Foreskin keratinocyte (primary cell): ENCODE measurements at places on chromosomes 3 and 15.

DNA sequence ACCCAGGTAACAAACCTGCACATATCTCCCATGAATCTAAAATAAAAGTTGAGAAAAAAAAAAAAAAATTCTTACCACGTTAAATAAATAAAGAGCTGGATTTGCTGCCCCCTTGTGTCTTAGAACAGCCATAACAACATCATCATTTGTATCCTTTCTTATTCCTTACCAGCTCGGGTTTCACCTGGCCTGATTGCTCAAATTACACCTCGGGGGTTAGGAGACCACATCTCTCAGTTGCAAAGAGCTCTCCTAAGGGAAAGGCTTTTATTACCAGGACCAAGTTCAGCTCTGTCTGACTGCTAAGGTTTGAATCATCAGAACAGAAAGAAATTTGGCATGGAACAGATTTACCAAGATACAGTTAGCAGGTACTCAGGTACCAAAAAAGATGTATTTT is 25.8 kb upstream of the RPL39L start:
- DNase-seq, result peak; percentile 46

GRCh38 chr3:126706631-126707030 is 2.6 kb downstream of the CHCHD6 start:
- no peak for DNase-seq

- no peak for DNase-seq
Measured at GRCh38 chr3:52091586-52092270, 35.4 kb upstream of the DUSP7 start.

DNA sequence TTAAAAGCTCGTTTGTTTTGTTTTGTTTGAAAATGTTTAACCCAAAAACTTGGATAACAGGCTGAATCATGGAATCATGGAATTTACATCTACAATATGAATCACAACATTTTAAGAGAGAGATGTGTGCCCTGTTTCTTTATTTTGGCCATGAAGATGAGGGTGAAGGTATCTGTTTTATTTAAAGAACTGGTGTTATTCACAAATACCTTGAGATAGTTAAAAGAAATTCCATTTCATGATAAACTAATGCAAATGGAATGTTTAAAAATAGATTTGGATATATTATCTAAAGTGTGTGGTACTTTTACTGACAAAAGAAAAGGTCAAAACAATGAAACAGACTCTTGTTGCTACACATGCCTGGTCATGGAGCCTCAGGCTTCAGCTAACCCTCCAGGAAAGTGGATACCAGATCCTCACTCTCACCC is 486.0 kb upstream of the CFAP20DC start:
- DNase-seq, result peak; percentile 35

DNA sequence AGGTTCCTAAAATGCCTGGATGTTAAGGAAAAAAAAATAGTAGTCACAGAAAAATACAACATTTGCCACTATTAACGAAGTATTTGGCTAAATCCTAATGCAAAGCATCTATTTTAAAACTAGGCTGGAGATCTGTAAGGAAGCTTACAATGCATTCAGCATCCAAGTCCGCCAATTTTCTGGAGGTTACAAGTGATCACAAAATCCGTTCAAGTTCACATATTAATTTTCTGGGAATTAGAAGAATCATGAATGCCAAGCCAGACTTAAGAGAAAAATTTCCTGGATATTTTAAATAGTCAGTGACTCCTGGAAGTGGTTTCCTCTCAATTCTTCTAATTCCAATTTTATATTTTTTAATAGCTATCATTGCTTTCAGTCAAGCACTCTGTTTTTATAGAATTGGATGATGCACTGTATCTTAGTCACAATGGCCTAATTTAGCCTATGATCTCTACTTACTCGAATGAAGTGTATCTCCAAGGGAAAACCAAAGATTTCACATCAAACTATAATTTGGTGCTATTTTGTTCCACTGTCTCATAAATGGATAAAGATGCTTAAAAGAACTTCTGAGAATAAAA is 60.4 kb downstream of the P3H2 start:
- DNase-seq, result no peak

DNA sequence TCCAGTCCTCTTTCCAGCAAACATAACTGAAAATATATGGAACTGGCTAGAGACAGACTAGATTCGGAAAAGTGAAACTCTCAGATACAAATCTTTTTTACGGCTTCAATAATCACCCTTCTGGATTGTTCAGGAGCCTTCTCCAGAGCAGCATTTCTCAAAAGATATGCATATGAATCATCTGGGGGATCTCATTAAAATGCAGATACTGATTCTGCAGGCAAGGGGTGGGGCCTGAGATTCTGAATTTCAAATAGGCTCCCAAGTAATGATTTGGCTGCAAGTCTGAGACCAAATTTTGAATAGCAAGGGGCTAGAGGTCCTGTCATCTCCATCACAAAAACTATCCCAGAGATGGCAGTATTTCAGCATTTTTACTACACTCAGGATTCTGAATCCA is 165.4 kb downstream of the CTNNB1 start:
- DNase-seq, result no peak

- no peak for DNase-seq
Measured at GRCh38 chr15:60004009-60004845, at the start of gene FOXB1. TSS of gene FOXB1 (plus strand) at chr15:60004311. CDS start at chr15:60004964, 653 bp downstream.

DNA sequence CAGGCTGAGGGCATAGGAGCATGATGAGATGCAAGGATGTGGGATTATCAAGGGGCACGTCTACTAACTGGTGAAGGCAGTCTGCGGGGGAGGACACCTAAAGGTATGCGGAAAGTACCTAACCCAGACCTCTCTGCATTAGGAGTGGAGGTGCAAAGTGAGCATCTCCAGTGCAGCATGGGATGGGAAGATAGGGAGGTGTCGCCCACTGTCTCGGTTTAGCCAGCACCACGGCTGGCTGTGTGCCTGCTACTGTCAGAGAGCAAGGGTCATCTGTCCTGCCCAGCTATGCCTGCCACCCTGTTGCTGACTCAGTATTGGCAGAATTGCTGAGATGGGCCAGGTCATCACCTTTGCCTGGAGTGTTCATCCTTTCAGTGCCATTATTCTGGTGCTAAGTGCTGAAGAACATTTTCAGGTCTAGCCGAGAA is 40.1 kb downstream of the OXNAD1 start:
- DNase-seq, result no peak

DNA sequence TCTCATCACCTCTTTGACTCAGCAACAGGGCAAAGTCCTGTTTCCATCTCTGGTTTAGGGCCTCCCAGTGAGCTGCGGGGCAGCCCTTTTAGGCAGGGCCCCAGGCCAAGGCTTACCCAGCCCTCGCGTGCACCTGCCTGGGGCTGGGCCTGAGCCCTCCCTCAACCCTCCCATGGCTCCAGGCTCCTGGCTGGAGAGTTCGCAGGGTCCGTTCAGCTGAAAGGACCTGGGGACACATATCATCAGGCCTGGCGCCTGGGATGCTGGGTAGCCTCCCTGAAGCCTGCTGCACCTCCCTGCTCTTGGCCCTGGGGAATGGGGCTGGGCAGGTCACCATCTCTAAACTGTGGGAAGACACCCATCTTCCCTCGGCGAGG is 29.7 kb downstream of the HDAC11 start:
- no peak for DNase-seq

GRCh38 chr15:75455424-75455981 is 4.0 kb upstream of the SIN3A start:
- peak; percentile 67 for DNase-seq

GRCh38 chr3:52983336-52983807 is 62.5 kb downstream of the SFMBT1 start:
- no peak for DNase-seq

- DNase-seq, result no peak
Measured at GRCh38 chr3:98565843-98566242, 27.6 kb downstream of the CPOX start.

DNA sequence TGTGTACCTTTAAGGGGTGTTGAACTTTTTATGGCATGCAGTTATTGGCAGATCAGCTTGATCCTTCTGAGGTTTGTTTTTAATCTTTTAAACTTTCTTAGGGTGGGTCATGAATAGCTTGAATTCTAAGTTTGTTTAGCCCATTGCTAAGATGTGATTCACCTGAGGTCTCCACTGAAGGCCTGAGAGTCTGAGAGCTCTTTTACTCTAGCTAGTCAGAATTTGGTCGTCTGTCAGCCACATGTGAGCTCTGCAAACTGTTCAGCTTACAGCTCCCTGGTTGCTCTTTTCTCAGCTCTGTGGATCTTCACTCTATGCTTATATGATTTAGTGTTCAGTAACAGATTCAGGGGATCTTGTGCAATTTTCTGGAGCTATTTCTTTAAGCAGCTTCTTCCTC is 161.3 kb downstream of the ABHD5 start:
- no peak for DNase-seq

DNA sequence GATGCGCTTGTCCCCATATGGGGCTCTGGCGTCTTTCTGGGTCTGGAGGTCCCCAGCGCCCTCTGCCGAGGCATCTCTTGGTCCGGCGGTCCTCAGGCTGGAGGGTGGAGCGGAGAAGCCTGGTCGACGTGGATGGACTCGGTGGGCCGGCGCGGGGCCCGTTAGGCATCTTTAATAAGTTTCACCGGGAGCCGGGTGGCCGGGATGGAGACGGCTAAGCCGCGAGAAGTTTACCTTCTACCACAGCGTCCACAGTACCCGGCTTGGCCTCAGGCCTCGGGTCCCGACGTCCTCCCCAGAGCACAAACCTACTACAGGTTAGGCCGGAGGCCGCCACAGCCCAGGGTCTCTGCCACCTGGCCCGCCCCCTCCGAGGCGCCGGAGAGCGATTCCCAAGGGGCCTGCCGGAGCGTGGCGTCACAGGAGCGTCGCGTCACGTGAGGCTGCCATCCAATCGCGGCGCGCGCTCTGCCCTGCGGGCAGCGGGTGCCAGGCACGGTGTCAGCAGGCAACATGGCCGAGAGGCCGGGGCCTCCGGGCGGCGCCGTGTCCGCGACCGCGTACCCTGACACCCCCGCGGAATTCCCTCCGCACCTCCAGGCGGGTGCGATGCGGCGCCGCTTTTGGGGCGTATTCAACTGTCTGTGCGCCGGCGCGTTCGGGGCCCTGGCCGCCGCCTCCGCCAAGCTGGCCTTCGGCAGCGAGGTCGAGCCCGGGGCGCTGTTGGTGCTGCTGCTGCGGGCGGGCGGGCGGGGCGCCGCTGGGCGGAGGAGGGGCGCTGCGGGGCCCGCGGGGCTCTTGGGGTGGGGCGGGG is at the start of gene TMEM42:
TMEM42 (plus strand) TSS at position 501 of the 814 bp plus-strand sequence; CDS start at position 514, 13 bp downstream.
- peak; percentile 85 for DNase-seq

- no peak for DNase-seq
Measured at GRCh38 chr3:140704733-140705132, 26.9 kb downstream of the TRIM42 start.

DNA sequence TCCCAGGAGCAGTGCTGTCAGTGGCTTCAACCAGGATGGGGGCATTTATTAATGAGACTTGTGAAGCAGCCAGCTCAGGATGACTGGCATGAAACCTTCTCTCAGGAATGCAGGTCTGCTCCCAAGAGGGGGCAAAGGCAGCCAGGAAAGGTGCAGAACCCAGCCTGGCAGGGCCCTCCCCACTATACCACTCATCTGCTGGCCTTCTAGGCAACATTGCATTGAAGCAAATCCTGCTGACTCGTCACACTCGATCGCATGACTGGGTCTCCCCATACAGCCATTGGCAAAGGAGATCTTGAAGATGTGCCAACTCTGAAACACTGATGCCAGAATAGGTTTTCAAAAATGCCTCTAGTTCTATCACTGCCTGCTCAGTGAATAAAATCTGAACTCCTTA is 65.7 kb upstream of the CMTM7 start:
- DNase-seq, result peak; percentile 38

- peak; percentile 80 for DNase-seq
Measured at GRCh38 chr3:111851511-111851954, 7.5 kb upstream of the PHLDB2 start.

GRCh38 chr15:43514241-43515057 is 3.0 kb upstream of the MAP1A start:
- DNase-seq, result no peak

DNA sequence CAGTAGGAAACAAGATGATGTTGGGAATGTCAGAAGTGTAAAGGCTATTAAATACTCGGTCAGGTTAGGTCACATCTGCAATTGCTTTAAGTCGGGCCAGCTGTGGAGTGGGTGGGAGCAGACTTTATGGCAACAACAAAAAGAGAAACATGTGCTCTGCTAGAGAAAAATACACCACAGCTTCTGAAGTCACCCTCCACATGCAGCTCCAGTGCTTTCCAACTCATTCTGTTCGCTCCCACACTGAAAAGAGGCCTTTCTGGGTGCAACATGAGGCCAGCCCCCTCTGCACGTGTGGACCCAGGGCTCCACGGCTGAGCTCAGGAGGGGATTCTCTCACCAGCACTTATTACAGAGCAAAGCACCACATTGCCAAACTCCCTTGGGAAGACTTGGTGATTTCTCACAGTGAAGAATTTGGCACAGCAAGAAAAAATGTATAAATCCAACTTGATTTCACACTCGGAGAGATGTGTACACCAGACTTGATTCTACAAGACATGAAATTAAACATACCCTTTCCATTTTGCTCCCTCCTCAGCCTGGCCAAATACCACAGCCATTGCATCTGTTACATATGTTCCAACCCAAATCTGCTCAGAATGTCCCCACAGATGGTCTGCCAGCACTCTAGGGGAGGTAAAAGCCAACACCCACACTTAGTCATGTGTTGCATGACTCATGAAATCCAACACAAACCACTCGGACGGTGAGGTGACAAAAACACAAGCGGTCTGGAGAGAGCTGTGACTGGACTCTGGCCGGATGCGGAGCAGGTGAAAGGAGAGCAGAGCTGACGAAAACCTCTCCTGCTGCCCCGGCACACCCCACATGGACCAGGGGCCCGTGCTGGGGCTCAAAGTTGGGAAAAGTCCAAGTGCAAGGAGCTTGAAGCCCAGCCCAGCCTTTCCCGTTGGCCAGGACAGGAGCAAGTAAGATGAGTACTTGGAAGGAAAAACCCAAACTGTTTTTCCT is 74.6 kb downstream of the ITGB5 start:
- DNase-seq, result no peak

DNA sequence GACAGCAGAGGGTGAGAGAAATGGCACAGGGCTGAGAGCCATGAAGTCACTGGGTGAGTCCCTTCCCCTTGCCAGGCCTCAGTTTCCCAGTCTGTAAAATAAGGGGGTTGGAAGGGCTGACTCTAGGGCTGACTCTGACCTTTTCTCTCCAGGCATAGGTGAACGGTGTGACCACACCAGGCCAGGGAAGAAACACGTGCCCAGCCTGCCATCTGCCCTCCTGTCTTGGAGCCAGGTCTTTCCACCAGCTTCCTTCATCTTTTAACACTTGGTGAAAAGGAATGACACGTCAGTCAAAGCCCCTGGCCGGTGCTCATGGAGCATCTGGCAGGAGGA is 74.4 kb downstream of the CPN2 start:
- DNase-seq, result no peak

- DNase-seq, result peak; percentile 50
Measured at GRCh38 chr15:34721802-34722438, 32.9 kb downstream of the GJD2 start.

DNA sequence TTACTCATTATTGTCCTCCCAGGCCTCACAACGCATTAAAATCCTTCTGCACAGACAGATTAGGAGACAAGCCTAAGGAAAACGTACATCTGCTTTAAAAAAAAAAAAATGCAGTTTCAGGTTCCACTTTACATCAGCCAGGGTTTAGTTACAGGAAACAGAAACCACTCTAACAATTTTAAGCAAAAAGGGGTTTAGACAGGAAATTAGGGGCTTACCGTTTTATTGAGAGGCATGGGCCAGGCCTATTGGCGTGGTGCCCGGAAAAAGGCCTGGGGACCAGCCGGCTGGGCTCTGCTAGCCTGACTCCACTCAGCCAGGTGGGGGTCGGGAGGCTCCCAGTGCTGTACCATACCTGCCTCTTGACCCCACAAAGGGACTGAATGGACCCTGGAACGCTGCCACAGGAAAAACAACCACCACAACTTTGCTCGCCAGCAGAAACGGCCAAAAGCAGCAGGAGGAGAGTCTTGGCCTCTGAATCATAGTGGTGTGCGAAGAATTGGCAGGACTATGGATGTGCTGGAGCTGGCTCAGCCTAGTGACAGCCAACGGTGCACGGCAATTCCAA is 124.3 kb downstream of the CHSY1 start:
- DNase-seq, result peak; percentile 14
